ENCODE measurements at places on chromosomes 1 and 21. TPM values are rescaled to one million over a fixed set of nuclear protein-coding genes. Genes with fewer than 3 reads are reported as not detected.

The SLAMF9 gene
- not detected for total RNA-seq

The F13B gene
- not detected for total RNA-seq

The C4BPA gene
- not detected for total RNA-seq

The ZBTB8B gene
- 0.07 TPM for total RNA-seq

The FAM151A gene
- not detected for total RNA-seq
